ENCODE measurements at places on chromosomes 3 and 15.
A peak's percentile ranks its signal among the peaks of the same experiment; 100 is the strongest.

DNA sequence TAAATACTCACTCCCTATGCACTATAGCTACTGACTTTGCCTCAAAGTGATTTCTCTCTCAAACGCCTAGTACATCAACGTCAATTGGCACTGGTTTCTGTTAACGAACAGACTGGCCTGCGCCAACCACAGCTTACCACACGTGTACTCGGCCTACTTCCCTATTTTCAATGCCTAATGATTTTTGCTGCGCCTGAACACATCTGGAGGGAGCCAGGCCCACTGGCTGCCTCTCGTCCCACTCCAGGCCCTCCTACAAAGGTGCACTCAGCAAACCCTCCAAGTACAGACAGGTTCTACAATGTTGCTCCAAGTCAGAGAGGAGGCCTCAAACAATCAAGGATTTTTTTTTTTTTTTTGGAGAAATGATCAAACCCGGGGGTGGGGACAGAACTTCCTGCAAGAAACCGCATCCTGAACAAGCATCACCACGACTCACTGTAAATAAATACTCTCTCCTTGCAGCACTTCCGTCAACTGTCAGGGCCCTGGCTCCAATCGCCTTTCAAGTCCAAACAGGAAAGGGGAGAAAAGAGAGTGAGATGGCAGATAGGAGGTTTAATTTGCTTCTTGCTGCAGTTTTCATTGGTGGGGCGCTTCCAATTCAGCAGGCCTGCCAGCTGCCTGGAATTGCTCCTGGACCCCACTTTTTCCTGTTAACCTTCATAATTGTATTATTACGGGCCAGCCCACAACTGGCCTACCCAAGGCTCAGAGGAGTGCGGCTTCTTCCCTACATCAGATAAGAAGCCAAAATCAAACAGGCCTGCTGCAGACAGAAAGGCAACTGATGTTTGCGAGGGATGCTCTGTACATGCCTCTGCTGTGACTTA is 139.3 kb downstream of the FOXP1 start:
- DNase-seq = peak; percentile 42

- no peak for DNase-seq
Observed at GRCh38 chr3:141308588-141309218, 59.6 kb upstream of the ZBTB38 start.

GRCh38 chr3:4979428-4980228 is at the start of gene BHLHE40:
TSS of gene BHLHE40 (plus strand) at chr3:4979437. CDS start at chr3:4979719, 282 bp downstream.
- no peak for DNase-seq

- DNase-seq = no peak
Observed at GRCh38 chr3:183541738-183542137, 13.8 kb downstream of the KLHL6 start.

- DNase-seq = no peak
Observed at GRCh38 chr15:67161412-67161811, 93.0 kb downstream of the AAGAB start.

GRCh38 chr15:57697588-57697987 is 8.9 kb upstream of the POLR2M start:
- no peak for DNase-seq

DNA sequence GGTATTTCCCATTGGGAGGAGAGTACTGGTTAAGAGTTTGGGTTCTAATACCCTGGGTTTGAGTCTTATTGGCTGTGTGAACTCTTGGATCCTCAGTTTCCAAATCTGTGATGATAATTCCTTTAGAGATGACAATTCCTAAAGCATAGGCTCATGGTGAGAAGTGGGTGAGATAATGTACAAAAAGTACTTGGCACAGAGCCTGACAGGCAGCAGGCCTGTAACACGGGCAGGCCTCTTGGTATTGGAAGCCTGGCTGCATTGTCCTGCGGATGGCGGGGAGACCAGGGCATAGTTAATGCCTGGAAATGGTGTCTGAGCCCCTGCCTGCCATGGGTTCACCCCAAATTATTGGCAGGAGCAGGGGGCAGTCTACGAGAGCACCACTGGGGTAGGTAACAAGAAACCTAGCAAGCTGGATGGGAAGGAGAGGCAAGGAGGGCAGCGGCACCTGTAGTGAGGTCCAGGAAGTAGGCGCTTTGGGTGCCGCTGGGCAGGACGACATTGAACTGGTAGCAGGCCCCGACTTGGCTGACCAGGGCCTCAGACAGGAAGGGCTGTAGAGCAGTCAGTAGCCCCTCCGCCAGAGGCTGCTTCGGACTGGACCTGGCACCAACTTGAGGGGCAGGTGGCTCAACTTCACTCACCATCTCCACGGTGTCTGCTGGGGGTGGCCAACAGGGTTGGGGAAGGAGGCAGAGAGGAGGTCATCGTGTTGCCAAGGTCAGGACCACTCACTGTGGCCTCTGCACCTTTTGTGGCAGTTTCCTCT is 7.7 kb downstream of the STOML1 start:
- no peak for DNase-seq

DNA sequence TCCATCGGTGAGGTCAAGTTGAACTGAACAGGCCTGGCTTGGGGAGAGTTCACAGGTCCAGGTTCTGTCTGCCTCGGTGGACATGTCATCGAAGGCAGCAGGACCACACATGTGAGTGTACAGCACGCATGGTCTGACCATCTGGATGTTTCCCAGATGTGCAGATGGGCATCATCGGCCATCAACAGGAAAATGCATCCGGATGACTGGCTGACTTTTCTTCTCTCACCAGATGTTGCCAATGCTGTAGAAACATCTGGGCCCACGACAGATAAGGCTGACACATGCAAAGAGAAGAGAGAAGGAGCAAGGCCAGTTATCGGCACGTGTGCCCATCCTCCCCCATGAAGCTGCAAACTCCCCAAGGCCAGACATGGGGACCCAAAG is 45.1 kb downstream of the NOX5 start:
- no peak for DNase-seq

DNA sequence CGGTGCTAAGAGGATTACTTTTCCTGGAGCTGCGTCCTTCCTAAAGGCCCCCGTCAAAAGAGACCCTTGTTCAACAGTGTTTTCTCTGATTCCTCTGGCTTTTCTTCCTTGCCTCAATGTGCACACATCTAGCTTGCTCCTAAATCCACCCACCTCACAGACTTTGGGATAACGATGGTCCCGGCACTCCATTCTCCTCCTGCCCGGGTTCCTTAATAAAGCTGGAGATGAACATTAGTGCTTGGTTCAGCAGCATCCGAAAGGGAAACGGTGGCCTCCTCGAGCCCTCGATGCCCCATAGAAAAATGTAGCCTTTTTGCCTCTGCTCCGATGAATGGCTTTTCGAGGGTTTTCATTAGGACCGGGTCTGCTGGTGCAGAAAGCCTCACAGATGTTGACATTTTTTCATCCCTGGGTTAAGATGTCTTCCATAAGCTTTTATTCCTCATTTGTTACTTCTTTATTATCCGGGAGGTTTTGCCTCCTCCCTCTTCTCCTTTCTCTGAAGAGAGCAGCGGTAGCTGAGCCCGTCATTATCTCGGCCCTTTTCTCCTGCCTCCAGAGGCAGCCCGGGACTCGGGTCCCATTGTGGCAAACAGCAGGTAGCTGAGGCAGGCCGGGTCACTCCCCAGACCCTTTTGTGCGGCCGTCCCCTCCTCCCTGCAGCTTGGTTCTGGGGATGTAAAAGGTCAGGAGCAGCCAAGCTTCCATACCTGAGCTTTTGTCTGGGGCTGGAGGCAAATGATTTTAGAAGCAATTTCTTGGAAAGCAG is 64.6 kb downstream of the CPN2 start:
- no peak for DNase-seq

DNA sequence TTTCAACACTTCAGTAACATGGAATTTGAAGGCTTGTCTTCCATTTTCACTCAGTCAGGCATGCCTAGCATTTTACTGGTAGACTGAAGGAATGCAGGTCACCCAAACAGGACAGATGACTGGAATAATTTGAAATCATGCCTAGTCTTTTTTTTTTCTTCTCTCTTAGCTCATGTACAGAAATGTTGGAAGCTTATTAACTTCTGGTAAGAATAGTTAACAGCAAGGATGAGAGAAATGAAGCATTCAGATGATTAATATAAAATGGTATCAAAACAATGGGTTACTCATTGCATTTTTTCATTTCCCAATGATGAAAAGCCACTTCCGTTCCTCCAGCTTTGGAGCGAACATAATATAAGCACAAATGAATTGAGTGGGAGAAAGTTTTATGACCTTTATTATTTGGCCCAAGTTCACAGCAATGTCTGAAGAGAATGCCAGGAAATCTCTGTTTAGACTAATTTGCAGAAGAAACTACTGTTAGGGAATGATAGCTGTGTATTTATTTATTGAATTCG is 431.6 kb upstream of the RASGRP1 start:
- DNase-seq = no peak

DNA sequence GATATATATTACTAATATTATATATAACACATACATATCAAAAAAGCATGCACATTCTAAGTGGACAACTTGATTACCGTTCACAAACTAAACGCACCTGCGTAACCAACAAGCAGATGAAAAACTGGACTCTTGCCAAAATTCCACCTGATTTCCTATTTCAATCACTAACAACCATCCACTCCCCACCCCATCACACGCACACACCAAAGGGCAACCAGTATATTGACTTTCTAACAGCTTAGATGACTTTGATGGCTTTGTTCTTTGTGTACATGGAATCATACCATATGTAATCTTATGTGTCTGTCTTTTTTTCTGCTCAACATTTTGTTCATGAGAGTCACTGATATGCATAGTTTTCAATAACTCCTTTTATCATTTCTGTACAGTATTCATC is 496.8 kb upstream of the ARRDC4 start:
- DNase-seq = no peak

DNA sequence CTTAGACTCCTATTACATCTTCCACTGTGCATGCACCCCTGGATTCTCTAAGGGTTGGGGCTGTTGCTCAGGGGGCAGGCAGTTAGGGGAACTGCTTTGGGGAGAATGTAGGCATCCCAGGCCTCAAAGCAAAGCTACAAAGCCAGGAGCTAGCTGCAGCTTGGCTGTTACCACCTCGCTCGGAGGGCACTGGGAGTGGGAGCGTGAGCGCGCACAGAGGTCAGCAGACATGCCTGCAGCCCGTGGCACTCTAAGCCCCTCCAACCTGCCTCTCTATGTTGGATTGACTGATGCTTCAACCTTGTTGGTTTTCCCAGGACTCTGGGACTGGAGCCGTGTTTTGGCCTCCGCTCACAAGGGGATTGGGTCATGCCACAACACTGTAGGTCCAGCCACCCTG is 69.8 kb downstream of the CPN2 start:
- DNase-seq = no peak

- DNase-seq = no peak
Observed at GRCh38 chr3:112000367-112000771, 1.6 kb downstream of the TAGLN3 start.

DNA sequence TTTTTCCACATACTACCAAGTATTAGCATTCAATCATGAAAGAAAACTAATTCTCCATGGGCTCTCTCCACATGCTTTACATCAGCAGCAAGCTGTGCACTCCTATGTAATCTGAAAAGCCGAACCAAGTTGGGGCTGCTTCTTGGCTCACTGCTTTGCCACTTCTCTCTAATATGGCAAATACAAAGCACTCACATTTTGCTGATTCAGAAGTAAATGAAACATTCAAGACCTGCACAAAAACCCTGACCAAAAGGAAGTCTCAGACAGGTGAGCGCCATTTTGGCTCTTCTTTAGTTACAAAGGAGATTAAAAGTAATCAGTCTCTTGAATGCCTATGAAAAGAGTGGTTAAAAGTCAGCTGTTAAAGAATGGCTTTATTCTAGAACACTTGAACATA is 915.2 kb downstream of the FHIT start:
- no peak for DNase-seq

- no peak for DNase-seq
Observed at GRCh38 chr3:111948786-111949185, 30.0 kb upstream of the ABHD10 start.

DNA sequence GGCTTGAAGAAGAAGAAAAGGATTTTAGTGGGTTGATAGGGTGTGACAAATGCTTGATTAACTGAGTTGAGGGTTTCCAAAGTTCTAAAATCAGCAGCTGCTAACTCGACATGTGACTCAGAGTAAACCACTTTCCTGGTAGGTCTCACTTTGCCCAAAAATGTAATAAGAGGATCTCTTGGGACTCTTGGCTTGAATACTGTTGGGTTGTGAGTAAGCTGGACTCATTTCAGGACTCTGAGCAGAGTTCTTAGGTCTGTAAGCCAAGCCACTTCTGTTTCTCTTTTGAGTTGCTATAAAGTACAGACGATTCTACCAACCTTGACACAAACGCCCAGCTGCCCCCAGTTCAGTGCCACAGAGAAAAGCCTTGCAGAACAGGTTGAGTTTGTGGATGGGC is 241.1 kb downstream of the ZNF621 start:
- DNase-seq = no peak

- no peak for DNase-seq
Observed at GRCh38 chr3:122974764-122975162, 52.8 kb downstream of the SEMA5B start.

DNA sequence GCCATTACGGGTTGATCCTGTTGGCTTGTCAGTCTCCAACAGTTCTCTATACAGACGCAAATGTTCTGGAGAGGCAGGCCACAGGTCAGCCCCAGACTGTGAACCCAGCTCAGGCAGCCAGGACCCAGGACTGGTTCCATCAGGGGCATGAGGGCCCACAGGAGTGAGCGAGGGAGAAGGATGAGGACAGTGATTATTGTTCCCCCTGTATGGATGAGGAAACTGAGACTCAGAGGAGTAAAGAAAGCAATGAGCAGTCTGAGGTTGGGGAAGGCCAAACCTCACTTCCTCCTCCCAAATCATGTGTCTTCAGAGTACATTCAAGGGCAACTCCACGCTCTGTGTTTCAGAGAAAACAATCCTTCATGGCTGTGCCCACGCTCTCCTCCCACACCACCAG is 121.9 kb downstream of the RPLP1 start:
- DNase-seq = no peak

DNA sequence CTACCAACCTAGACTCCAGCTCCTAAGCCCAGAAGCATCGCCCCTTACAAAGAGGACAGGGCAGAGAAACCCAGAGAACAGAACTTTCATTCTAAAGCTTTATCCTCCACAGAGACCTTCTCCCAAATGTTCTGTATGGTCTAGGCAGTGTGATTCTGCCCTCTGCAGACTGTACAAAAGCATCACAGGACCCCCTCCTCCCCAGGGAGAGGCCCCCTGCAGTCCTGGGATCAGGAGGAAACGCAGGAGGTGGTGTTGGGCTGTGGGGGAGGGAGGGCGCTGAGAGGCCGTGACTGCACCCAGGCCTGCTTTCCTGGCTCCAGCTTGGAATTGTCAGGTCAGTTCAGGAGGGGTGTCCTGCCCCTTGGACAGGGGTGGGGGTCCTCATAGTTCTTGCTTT is 101.3 kb downstream of the DGKG start:
- no peak for DNase-seq

GRCh38 chr3:143443851-143444331 is 324.3 kb downstream of the CHST2 start:
- DNase-seq = no peak

GRCh38 chr3:82287562-82287961 is 526.1 kb upstream of the GBE1 start:
- DNase-seq = no peak

GRCh38 chr15:33458421-33458820 is 147.7 kb downstream of the RYR3 start:
- no peak for DNase-seq
